ENCODE measurements at places on chromosomes 1 and 21.

DNA sequence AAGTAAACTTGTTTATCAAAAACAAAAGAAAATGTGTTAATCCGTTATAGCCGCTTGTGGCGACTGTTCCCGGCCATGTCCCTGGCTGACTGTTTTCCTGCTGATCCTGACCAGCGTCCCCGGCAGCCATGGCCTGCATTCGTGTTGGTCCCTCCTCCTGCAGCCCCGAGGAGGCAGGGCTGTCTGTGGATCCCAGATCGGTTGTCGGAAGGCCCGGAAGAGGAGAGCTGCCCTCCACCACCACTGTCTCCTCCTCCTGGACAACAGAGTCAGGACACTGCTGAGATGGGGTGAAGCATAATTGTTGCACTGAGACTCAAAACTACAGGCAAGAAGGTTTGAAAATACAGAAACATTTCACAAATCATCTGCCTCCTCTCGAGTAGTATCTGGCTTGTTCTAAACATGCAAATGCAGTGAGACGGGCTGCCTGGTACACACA lies 3.6 kb upstream of the MXRA8 start:
- peak; percentile 85 for DNase-seq

DNA sequence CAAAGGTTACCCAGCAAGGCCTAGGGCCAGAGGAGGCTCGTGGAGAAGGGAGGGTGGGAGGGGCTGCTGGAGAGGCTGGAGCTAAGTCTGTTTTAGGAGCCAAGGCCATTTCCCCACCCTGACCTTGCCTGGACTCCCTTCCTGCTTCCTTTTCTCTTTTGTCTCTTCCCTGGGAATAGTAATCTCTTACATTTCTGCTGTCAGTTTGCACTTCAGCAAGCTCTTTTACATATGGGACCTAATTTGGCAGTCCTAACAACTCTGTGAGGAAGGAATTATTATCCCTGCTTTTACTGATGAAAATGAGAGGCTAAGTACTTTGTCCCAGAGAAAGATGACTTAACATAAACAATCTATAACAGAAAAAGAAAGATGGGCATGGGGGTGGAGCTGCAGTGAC lies 13.8 kb downstream of the OPTC start:
- DNase-seq = no peak

DNA sequence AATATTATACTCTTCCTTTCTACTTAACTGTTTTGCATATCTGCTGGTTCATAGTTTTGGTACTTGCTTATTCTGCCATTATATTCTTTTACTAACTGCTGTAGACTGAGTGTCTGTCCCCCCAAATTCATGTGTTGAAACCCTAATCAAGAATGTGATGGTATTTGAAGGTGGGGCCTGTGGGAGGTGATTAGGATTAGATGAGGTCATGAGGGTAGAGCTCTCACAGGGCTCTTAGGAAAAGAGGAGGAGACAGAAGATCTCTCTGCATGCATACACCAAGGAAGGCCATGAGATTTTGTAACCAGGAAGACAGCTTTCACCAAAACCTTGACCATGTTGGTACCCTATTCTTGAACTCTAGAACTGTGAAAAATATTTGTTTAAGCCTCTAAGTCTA lies 354.1 kb upstream of the B3GALT2 start:
- DNase-seq = no peak

DNA sequence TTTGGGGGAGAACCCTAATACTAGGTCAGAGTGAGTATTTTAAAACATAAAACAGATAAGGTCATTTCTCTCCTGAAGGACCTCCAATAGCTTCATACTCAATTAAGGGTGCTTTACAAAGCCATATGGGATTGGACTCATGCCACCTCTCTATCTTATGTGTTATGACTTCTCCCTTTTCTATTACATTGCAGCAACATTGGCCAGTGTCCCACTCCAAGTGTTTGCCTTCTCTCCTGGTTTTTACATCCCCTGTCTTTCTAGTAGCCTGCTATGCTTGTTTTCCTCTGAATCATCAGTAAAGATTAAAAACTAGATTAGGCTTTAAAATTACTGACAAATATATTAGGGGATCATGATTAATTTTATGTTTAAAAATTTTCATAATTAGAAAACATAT lies 66.6 kb downstream of the SCMH1 start:
- no peak for DNase-seq

DNA sequence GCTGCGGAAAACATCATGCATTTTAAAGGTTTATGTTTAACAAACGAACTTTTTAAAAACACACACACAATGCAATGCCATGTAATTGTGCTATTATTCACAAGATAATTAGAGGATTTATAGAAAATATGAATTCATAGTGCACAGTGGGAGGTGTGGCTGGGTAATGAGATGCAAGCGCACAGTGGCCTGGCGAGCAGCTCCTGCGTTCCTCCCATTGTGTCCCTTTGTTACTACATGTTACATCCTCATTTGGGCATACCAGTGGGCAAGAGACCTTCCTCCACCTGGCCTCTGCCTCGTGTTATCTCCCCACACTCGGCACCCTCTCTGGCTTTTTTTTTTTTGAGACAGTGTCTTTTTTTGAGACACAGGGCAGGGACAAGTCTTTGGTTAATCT lies 30.0 kb upstream of the TENT5B start:
- DNase-seq = no peak

GRCh38 chr1:159315381-159315780 lies 13.2 kb downstream of the FCER1A start:
- no peak for DNase-seq

GRCh38 chr1:1583347-1584010 lies 8.8 kb upstream of the SSU72 start:
- no peak for DNase-seq

GRCh38 chr1:210618369-210618768 lies 289.7 kb downstream of the HHAT start:
- DNase-seq = no peak

- DNase-seq = peak; percentile 32
Observed at GRCh38 chr1:213988507-213989001, 781 bp downstream of the PROX1 start.

DNA sequence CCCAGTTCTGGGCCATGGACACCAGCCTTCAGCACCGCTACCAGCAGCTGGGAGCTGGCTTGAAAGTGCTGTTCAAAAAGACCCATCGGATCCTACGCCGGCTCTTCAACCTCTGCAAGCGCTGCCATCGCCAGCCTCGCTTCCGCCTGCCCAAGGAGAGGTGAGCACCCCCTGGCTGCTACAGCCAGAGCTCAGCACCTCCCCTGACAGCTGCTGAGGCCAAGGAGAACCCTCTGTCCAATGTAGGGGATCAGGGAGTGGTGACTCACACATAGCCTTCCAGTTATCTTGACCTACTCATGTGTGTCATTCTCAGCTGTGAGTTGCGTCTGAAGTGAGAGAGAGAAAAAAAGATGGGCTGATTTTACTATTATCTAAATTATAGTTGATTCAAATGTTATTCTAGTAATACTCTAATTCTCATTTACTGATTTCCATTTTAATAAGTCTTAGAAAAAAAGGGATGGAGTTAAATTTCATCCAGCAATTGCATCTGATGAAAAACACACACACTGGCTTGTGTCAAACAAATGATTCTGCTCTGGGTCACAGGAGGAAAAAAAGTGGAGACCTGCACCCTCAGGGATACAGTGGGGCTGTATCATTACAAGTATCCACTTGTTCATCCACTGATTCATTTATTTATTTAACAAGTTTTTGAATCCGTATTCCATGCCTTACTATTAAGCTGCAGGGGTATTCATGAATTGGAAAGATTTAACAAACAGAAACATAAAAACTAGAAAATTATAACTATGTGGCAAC lies 108.0 kb downstream of the BRINP2 start:
- DNase-seq = no peak

GRCh38 chr1:2233997-2234761 lies 6.1 kb downstream of the SKI start:
- DNase-seq = peak; percentile 90

GRCh38 chr1:6148497-6149241 lies 31.5 kb downstream of the CHD5 start:
- peak; percentile 85 for DNase-seq

- DNase-seq = no peak
Observed at GRCh38 chr1:162327144-162327787, 49.4 kb downstream of the SPATA46 start.

DNA sequence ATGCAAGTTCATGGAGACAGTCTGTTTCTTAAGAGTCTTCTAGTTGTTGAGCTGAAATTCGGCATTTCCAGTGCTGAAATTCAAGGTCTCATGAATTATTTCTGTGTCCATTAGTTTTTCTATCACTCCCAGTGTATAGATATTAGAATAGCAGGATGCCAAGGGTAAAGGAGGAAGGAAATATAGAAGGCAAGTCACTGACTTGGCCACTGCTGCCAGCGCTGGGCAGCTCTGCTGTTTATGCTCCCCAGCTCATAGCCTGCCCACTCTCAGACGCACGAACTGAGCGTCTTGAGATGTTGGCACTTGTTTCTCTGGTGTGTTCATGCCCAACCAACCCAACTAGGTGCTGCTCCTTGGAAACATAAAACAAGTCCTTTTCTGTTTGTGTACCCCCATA lies 110.1 kb downstream of the SLC45A1 start:
- no peak for DNase-seq

GRCh38 chr1:163063610-163064009 lies 5.6 kb upstream of the RGS4 start:
- no peak for DNase-seq

DNA sequence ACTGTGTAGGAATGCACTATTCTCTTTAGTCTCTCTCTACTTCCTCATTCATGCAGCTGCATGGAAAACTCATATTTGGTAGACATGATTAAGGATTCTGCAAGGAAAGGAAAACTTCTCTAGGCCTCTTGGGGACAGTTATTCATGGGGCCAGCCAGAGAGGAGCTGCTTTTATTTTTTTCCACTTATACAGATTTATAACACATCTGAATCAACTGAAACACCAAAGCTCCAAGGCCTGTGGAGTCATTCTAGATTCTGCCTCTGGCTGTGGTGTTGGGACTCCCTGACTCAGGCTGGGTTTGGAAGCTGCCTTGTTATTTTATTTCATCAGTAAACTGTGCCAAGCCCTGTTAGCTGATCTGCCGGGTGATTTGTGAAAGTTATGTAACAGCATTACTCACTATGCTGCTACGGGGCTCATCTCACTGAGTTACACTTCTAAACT lies 83.9 kb upstream of the EDEM3 start:
- peak; percentile 95 for DNase-seq

DNA sequence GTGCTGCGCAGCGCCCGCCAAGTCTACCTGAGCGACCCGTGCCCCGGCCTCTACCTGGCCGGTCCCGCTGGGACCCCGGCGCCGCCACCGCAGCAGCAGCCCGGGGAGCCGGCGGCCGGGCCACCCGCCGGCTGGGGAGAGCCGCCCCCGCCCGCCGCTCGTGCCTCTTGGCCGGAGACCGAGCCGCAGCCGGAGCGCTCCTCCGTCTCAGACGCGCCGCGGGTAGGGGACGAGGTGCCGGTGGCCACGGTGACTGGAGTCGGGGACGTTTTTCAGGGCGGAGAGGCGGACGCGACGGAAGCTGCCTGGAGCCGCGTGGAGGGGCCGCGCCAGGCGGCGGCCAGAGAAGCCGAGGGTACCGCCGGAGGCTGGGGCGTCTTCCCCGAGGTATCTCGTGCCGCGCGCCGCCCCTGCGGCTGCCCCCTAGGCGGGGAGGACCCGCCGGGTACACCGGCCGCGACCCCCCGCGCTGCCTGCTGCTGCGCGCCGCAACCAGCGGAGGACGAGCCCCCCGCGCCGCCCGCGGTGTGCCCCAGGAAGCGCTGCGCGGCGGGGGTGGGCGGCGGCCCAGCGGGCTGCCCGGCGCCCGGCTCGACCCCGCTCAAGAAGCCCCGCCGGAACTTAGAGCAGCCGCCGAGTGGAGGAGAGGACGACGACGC lies 646 bp downstream of the IER5 start:
- DNase-seq = no peak

- peak; percentile 82 for DNase-seq
Observed at GRCh38 chr21:41207401-41208375, 39.7 kb downstream of the BACE2 start.

- no peak for DNase-seq
Observed at GRCh38 chr1:53394306-53394705, 64.9 kb upstream of the DMRTB1 start.

GRCh38 chr1:37477946-37478345 lies 3.6 kb downstream of the ZC3H12A start:
- no peak for DNase-seq

DNA sequence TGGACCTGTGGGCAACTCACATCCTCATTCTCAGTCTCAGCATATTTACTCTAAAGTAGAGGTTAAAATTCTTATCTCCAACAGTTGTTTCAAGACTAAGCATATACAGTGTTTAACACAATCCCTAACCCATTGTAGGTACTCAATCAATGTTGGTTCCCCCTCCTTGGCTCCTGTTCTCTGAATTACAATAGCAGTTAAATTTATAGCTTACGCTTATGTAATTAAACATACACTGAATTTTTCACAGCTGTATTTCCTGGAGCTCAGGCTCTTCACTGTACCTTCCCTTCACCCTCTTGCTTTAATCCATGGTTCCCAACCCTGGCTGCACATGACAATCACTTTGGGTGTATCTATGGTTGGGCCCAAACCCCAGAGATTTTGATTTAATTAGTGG lies 89.4 kb downstream of the LPAR3 start:
- DNase-seq = no peak

- peak; percentile 57 for DNase-seq
Observed at GRCh38 chr1:55214212-55214933, 791 bp downstream of the USP24 start.

DNA sequence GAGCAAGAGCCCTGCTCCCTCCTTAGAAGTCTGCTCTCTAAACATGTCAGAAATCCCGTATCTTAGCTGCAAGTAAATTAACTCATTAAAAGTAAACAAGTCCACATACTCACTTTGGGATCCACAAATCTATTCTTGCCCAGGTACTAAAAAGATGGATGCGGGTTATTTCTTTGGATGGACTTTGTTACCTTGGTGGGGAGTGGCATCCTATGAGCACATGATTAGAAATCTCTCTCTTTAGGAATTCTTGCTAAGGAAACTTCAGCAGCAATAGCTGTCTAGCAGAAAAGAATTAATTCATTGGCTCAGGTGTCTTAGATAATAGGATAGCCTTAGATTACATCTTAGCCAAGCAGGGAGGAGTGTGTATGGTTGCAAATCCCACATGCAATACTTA lies 25.2 kb downstream of the NRDC start:
- DNase-seq = no peak

DNA sequence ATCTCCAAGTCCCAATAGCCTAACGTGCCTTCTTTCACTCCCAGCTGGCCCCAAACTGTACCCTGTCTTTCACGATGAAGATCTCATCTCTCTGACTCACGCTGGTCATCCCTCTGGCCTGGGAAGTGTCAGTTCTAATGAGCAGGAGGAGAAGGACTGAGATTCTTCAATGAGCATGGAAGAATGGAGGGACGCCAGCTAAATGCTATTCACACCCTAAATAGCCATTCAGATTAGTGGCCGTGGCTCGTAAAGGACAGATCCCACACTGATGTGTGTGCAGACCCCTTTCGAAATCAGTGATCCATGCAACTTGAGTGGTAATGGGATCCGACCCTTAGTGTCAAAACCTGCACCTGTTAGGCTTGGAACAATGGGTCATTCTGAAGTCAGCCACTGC lies 75.9 kb upstream of the SMYD2 start:
- DNase-seq = no peak

GRCh38 chr21:35005077-35005476 lies 44.0 kb downstream of the RUNX1 start:
- no peak for DNase-seq
